ENCODE measurements at places on chromosomes 12 and 14. TPM values are rescaled to one million over a fixed set of nuclear protein-coding genes. Genes with fewer than 3 reads are reported as not detected.
A peak's percentile ranks its signal among the peaks of the same experiment; 100 is the strongest.

DNA sequence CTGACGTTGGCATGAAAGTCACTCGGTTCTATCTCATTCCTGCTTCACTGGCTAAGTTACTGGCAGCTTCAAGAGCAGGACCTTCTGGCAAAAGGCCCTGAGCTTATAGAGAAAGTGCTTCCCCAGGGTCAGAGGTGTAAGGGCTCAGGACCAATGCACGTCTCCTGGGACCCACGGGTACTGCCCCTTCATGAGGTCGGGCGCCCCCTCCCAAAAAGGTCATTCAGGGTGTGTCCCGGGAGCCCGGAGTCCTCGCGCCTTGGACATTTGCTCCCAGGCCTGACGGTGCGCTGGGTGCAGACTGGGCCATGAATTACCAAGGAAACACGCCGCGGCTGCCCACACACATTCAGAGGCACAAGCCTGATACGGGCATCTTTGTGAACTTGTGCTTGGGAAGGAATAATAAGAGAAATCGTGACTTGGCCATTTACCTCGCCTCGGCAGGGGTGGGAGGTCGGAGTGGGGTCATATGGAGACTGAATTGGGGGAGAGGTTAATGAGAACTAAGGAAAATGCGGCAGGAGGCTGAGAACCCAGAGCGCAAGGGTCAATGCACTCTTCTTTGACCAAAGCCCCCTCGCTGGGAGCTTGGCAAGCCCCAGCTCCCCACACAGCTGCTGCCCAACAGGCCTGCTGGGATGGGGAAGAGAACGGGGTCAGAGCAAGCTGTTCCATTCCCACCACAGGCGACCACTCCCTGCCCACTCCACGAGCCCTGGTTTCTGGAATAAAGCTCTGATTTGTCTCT lies 15.7 kb upstream of the SLC6A12 start:
- DNase-seq = no peak

- peak; percentile 85 for DNase-seq
These were observed 12.9 kb downstream of the SPRYD3 start for GRCh38 chr12:53065975-53066931.

- peak; percentile 53 for DNase-seq
These were observed 9.0 kb upstream of the OR6J1 start for GRCh38 chr14:22653012-22653621.

DNA sequence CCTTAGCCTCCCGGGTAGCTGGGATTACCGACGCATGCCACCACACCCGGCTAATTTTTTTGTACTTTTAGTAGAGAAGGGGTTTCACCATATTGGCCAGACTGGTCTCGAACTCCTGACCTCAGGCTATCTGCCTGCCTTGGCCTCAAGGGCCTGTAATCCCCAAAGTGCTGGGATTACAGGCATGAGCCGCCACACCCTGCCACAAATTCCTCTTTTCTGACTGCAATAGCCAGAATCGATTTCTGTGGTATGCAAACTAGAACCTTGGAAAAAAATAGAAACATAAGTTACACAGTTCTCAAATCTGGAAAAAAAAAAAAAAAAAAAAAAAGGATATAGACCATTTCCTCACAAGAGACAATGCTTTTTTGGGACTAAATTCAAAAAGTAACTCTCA lies 184.6 kb upstream of the EGLN3 start:
- DNase-seq = no peak

Gene RPGRIP1
- total RNA-seq = 0.27 TPM
